ENCODE measurements at places on chromosomes 4 and X. TPM values are rescaled to one million over a fixed set of nuclear protein-coding genes. Genes with fewer than 3 reads are reported as not detected.

The FAM184B gene
- total RNA-seq: not detected

The CT45A1 gene
- not detected for total RNA-seq

The CACNA1F gene
- total RNA-seq: 0.09 TPM

The F11 gene
- total RNA-seq: not detected

The LIMCH1 gene
- total RNA-seq: 68.0 TPM

The FHIP1A gene
- 1.2 TPM for total RNA-seq

The PRSS12 gene
- 0.48 TPM for total RNA-seq

The TMSB15B gene
- total RNA-seq: 4.9 TPM

The MTNR1A gene
- total RNA-seq: not detected

The TEX13C gene
- total RNA-seq: not detected

The ADH7 gene
- not detected for total RNA-seq

The NEXMIF gene
- total RNA-seq: 1.7 TPM

The EDA gene
- 6.8 TPM for total RNA-seq

The TEC gene
- total RNA-seq: 3.2 TPM

The ATP8A1 gene
- total RNA-seq: 9.3 TPM

The NAT8L gene
- total RNA-seq: 0.52 TPM

The FAM9C gene
- total RNA-seq: 0.19 TPM

The MAP3K15 gene
- not detected for total RNA-seq

The CCNA2 gene
- total RNA-seq: 0.52 TPM

The LAMP2 gene
- 102 TPM for total RNA-seq

The SFRP2 gene
- total RNA-seq: 157 TPM

The SYP gene
- total RNA-seq: 1.1 TPM

The IL13RA2 gene
- 0.38 TPM for total RNA-seq

The XKRX gene
- total RNA-seq: 0.14 TPM

The ADRA2C gene
- 56.4 TPM for total RNA-seq

The FGB gene
- total RNA-seq: 1.5 TPM

The VCX2 gene
- not detected for total RNA-seq

The VSIG4 gene
- total RNA-seq: 259 TPM

The FHDC1 gene
- total RNA-seq: 2.4 TPM

The NDP gene
- not detected for total RNA-seq

The DLG3 gene
- 13.2 TPM for total RNA-seq

The IL2 gene
- not detected for total RNA-seq

The GRK4 gene
- 8.0 TPM for total RNA-seq

The ADGRG2 gene
- total RNA-seq: 1.0 TPM

The WWC2 gene
- total RNA-seq: 25.8 TPM

The CDX4 gene
- total RNA-seq: not detected

The CCDC149 gene
- total RNA-seq: 30.9 TPM

The TMEM271 gene
- total RNA-seq: not detected

The WDFY3 gene
- 77.2 TPM for total RNA-seq

The FGA gene
- total RNA-seq: not detected

The AFP gene
- total RNA-seq: not detected

The DCAF8L2 gene
- not detected for total RNA-seq

The RASSF6 gene
- total RNA-seq: not detected

The MSMO1 gene
- total RNA-seq: 26.8 TPM

The SLIT2 gene
- 29.6 TPM for total RNA-seq

The ZGRF1 gene
- 5.2 TPM for total RNA-seq

The HGFAC gene
- not detected for total RNA-seq

The TKTL1 gene
- 0.29 TPM for total RNA-seq

The PDGFRA gene
- 201 TPM for total RNA-seq

The ARHGAP36 gene
- total RNA-seq: not detected

The MSANTD1 gene
- 0.71 TPM for total RNA-seq

The CXCL8 gene
- total RNA-seq: 3.1 TPM

The LANCL3 gene
- 0.14 TPM for total RNA-seq

The SOD3 gene
- total RNA-seq: 415 TPM

The HSFX2 gene
- total RNA-seq: not detected

The CXCL11 gene
- total RNA-seq: not detected

The PLCXD1 gene
- 3.1 TPM for total RNA-seq

The MTMR8 gene
- 4.9 TPM for total RNA-seq

The TSPAN7 gene
- total RNA-seq: 40.1 TPM

All from posterior vena cava (tissue), 2 donors.